Cerebellum (tissue), 4 donors: ENCODE measurements at places on chromosomes 13 and 19. TPM values are rescaled to one million over a fixed set of nuclear protein-coding genes. Genes with fewer than 3 reads are reported as not detected.

DNA sequence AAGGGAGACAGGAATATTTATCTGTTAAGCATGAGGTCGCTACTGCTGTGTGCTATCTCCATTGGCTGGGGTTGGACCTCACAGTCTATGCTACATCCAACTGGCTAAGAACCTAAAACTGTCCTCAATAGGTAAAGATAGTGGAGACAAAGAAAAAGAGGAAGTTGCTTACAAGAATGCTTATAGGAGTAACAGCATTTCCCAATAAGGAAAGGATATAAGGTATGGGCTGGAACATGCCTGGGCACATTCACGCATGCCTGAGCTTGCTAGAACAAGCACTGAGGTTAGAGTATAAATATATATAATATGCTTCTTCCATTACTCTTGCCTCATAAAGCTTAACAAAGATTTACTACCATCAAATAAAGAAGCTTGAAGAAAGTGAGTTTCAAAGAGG is 47.9 kb upstream of the CEACAM21 start:
- no peak for DNase-seq

- no peak for DNase-seq
These were observed 332.2 kb downstream of the TEX29 start for GRCh38 chr13:111652676-111653075.

Gene CASP14
- total RNA-seq, result not detected

- no peak for DNase-seq
These were observed 6.8 kb downstream of the ALG5 start for GRCh38 chr13:36992362-36992761.

Gene TNNI3
- 0.36 TPM for total RNA-seq

DNA sequence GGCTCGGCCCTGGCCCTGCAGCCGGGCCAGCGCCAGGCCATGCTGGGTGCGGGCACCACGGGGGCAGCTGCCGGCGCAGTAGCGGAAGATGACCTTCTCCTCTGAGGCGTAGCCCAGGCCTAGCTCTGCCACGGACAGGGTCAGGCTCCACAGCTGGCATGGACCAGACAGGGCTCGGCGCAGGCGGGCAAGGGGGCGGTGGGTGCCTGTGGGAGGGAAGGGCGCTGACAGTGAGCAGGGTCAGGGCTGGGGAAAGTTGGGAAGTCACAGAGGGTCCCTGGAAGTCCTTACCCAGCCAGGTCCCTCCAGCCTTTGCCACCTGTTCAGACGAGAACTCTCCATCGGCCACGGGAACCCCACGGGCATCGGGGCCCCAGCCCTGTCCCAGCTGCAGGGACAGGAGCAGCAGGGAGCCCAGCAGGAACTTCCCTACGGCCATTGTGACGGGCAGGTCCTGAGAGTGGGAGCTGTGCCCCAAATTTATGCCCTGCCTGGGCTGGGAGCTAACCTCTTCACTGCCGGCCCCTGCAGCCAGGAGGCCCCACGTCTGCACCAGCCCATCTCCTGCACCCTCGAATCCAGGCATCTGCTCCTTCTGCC is at the start of gene PSPN:
Gene PSPN (minus strand): TSS at position 523 of the 600 bp plus-strand sequence. CDS start 84 bp downstream, at position 439.
- no peak for DNase-seq

- peak; percentile 50 for DNase-seq
These were observed 60.6 kb downstream of the NDFIP2 start for GRCh38 chr13:79541426-79542049.

Gene WDR88
- total RNA-seq, result not detected

DNA sequence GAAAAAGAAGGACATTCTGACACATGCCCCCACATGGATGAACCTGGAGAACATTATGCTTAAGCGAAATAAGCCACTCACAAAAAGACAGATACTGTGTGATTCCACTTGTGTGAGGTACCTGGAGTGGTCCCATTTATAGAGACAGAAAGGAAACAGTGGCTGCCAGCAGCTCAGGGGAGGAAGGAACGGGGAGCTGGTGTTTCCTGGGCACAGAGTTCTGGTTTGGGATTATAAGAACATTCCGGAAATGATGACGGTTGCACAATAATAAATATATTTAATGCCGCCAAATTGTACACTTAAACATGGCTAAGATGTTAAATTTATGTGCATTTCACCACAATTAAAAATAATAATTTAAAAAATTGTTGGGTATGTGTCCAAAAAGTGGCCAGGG is 33.0 kb downstream of the SERP2 start:
- DNase-seq, result no peak

- DNase-seq, result peak; percentile 50
These were observed 643 bp downstream of the SLC7A1 start for GRCh38 chr13:29594710-29595379.

GRCh38 chr13:74052402-74052928 is 81.7 kb downstream of the KLF12 start:
- DNase-seq, result no peak

DNA sequence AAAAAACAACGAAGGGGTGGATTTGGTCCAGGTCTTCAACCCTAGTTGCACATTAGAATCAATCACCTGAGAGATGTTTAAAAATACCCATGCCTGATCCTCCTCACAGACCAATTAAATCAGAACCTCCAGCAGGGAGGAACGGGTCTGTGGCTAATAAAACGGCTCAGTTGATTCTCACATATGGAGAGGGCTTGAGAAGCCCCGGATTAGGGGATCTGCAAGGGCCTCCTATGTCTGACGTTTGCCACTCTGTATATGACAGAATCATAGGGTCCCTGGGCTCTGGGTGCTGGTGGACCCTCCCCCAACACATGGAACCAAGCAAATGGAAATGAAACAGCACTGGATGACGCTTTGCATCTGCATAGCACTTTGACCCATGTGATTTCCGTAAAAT is 36.7 kb upstream of the C13orf42 start:
- no peak for DNase-seq

DNA sequence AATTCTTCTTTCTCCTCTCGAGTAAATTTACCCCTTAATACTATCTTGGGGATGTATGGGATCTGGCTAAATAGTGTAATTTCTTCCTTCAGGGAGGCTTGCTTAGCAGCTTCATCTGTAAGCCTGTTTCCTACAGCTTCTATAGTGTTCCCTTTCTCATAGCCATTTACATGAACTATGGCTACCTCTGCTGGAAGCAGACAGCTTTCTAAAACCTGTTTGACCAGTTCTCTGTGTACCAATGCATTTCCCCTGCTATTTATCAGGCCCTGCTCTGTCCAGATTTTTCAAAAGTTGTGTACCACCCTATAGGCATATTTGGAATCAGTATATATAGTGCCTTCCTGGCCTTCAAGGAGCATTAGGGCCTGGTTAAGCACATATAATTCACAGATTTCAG is 113.6 kb upstream of the PCDH9 start:
- DNase-seq, result no peak

- no peak for DNase-seq
These were observed 7.4 kb upstream of the ZSCAN5A start for GRCh38 chr19:56321989-56322440.

DNA sequence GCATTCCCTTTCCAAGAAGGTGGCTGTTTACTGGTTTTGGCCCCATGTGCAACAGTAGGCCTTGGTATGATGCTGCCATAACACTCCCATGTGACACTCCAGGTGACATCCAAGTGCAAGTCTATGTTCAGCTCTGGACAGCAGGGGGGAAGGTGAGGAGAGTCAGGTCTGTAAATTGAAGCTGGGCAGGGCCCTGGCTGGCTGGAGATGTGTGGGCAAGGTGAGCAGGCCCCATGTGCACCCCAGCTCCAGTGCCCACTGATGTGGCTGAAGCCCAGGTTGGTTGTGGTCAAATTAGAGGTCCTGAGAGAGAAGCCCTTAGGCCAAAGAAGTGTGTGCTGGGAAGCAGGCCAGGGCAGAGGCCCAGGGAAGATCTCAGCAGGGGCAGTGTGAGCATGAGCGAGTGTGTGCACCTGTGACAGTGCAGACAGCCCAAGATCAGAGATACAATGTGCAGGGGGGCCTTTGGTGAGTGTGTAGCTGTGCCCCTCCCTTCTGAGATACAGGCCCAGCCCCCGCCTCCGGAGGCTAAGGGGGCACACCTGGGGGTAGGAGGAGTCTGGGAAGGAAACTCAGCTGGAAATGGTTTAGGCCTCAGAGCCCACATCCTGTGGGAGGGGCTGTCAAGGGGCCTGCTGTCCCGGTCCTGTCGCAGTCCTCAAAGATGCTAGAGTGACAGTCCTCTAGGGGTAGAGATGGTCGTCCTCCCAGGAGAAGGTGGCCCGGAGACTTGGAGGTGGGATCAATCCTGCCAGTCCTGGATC is 18.6 kb downstream of the DEDD2 start:
- no peak for DNase-seq

- peak; percentile 20 for DNase-seq
These were observed 218.2 kb downstream of the FGF14 start for GRCh38 chr13:102183509-102184182.

DNA sequence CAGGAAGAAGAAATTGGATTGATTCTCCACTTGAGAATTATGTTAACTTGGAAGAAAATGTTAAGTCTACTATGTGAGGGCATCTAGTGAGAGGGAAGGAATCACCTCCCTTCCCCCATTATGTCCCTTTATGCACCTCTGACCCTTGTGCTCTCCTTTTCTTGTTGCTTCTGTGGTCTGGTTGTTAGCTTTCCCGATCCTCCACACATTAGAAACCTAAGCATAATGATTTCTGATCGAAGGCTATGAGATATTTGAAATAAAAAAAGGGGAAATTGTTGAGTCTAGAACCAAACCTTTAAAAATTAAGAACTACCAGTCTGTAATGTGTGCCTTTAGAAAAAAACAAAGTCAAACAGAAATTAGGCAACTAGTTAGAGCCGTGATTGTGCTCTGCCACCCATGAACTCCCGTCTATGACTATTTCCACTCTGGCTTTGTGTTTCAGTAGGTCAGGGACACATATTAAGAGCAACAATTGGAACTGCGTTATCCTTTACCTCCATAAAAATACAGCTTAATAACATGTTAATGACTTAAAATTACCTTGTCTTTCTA is 463 bp upstream of the GPC6 start:
- DNase-seq, result no peak

GRCh38 chr13:88369866-88370265 is 698.7 kb downstream of the SLITRK5 start:
- DNase-seq, result no peak

Gene NLRP5
- not detected for total RNA-seq

DNA sequence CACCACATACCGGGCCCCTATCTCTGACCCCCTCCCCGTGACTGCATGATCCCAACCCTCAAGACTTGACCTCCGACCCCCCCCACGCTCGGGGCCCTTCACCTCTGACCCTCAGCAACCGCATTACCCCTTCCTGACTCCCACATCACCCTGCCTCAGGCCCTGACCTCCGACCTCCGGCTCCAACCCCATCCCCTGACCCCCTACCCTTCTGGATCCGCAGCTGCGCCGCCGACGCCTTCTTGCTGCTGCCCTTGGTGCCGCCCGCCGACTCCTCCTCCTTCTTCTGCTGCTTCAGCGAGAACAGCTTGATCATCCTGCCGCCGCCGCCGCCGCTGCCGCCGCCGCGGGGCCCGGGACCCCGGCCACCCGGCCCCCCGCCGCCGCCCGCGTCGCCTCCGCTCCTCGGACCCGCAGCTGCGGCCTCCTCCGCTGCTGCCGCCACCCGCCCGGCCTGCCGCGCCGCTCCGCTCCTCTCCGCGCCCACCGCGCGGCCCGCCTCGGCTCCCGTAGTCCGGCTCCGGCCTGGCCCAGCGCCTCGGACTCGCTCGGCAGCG is at the start of gene UBE2M:
Gene UBE2M (minus strand): TSS at position 546 of the 557 bp plus-strand sequence. CDS start 230 bp downstream, at position 316.
- DNase-seq, result peak; percentile 12

Gene RCBTB2
- total RNA-seq, result 42.2 TPM

GRCh38 chr13:80168089-80168850 is 172.7 kb downstream of the SPRY2 start:
- DNase-seq, result no peak

GRCh38 chr13:41434831-41435520 is 22.4 kb upstream of the RGCC start:
- DNase-seq, result no peak

Gene NXNL1
- total RNA-seq, result not detected

Gene ZNF439
- total RNA-seq, result 43.2 TPM

GRCh38 chr13:45194081-45194939 is 6.5 kb downstream of the KCTD4 start:
- DNase-seq, result no peak

Gene SELENOV
- not detected for total RNA-seq

Gene SPRY2
- 46.0 TPM for total RNA-seq

DNA sequence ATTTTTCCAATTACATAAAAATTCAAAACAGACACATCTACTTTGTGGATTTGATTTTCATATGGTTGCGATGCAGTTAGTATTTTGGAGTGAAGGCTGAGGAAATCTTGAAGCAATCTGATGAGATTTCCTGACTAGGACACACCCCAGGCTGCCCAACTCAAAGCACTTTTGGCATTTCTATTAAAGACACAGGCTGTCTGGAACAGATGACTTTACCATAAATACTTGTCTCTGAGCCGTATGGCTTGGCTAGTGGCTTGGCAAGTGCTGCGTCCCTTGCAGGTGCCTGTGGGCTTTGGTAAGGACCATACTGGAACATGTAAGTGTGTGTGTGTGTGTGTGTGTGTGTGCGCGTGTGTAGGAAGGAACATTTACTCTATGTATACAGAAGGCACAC is 218.8 kb downstream of the FGF9 start:
- DNase-seq, result no peak
